Stimulated activated CD8-positive, alpha-beta memory T cell treated with anti-CD3 and anti-CD28 coated beads, Interleukin-15, amount 100 ng/mL, for 48 hours (primary cell): ENCODE measurements at places on chromosomes 5 and 9.

- no peak for DNase-seq
Observed at GRCh38 chr5:8981496-8981895, 564.4 kb downstream of the SEMA5A start.

DNA sequence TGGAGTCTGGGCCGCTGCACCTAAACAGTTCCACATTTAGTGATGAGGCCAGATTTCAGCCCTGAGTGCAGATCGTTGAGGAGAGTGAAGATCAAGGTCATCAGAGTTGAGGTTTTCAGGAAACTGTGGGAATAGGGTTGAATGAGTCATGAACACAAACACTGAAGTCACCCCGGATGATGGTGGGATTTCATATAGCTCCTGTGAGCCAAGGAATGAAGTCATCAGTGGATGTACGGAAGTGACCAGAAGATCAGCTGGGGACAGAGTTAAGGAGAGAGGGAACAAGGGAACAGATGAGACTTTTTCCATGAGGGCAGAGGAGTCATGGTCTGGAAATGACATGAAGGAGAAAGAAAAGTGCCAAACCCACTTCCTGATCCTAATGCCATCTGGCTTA, 36.5 kb downstream of the PALM2AKAP2 start:
- no peak for DNase-seq

GRCh38 chr9:37381094-37381741, 41.3 kb upstream of the GRHPR start:
- DNase-seq, result no peak

DNA sequence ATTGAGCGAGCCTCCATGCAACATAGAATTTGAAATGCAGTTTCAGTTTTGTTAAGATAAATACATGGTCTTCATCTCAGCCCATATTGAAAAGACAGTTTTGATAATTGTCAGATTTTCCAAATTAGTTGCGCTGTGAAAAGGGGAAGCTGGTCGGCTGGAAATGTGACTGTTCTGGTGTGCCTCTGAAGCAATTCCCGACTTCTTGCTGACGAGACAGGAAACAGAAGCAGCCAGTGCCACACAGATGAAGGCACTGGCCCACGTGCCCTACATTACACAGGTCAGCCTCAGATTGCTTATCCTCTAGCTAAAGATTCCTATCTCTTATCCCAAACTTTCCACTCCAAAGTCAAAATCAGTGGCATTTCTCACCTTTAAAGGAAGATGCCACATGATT, 214.1 kb upstream of the TLE4 start:
- no peak for DNase-seq

- no peak for DNase-seq
Observed at GRCh38 chr5:1324301-1324700, 20.6 kb downstream of the CLPTM1L start.

DNA sequence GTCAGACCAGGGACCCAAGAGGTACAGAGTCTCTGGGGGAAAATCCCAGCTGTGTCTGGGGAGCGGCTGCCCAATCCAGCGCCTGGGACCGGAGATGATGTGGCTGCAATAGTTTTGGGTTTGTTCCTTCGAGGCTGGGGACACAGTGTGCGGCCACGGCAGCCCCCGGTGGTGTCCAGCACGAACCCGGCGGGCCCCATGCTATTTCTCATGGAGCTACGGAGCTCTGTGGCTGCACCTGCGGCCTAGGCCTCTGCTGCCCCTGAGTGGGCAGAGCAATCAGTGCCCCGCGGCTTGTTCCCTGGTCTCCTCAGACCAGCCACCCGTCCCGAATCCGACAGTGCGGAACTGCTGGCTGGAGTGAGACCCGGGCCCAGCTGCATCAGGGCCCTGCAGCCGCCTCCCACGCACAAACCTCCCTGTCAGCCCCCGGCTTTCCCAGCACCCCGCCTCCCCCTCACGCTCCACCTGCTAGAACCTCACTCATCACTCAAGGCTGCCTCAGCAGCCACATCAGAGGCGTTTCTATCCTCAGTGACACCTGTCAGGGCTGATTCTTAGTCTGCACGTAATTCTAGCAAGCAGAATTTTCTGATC, 29.0 kb downstream of the SARDH start:
- DNase-seq, result no peak

GRCh38 chr5:127031147-127031862, 947 bp upstream of the MARCHF3 start:
- no peak for DNase-seq

GRCh38 chr9:96523374-96523773, 73.4 kb downstream of the HABP4 start:
- DNase-seq, result no peak
